ENCODE measurements at places on chromosomes 7 and 10.

DNA sequence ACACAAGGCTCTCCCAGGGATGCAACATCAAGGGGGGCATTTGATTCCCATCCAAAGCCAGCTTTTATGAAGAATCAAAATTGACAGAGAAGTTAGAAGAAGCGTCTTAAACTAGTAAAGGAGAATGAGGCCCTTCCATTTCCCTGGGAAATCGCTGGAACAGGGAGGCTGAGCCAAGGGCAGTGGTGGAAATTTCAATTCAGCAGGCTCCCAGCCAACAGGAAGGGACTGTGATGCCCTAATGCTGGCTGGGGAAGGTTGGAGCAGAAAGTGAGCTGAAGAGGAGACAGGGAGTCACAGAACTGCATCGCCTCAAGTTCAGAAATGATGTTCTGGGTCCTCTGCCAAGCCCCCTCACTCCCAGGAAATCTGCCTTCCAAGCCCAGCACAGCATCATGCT lies 517.3 kb downstream of the GRID1 start:
- no peak for DNase-seq

DNA sequence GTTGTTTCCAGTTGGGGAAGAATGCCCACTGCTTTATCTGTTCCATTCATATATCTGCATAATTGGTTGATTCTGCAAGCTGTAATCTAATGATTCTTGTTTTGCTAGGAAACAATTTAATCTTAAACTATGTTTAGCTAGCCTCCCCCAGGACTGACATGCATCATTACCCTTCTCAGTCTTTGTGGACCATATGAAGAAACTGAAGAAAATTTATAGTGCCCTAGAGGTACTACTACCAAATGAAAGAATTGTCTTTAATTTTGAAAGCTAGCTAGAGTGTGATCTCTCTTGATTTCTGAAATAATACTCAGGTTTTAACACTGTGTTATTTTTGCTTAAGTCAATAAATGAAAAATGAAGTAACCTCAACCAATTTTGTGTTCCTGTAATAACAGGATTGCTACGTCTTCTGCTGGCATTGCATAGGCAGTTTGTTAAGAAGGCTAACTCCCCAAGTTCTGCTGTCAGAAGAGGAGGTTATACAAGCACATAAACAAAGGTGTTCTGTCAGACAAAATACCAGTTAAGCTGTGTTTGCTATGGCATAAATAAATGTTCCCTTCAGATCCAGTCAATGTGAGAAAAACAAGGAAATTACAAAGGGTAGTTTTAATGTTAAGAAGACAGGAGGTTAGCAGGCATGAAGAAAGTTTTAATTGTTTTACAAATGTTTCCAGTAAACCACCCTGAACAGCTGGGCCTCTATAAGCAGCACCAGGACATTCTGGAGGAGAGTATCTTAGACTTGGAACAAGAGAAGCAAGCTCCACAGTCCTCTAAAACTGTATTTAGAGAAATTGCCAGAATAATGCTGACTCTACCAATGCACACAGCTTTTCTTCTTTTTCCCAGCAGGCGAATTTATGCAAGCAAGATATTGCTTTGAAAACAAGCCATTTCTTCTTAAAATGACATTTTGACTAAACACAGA lies 90.3 kb upstream of the CTTNBP2 start:
- DNase-seq: no peak

- DNase-seq: no peak
Observed at GRCh38 chr10:129097776-129098330, 369.2 kb upstream of the MGMT start.

DNA sequence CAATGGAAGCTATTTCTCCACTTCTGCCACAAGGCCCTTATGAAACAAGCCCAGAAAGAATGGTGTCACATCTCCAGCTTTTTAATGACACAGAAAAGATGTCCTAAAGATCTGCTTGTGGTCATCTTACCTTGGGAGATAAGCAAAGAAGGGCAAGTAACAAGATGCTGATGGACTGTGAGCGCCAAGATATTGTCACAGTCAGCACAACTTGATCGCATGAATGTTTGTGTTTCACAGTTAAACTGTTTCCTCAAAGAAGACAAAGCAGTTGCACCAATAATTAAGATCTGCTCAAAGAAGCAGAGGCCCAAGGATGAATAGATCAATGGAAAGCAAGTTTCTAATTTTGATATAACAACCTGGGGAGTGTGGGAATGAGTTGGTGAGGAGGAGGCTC lies 15.9 kb downstream of the ICA1 start:
- DNase-seq: no peak

DNA sequence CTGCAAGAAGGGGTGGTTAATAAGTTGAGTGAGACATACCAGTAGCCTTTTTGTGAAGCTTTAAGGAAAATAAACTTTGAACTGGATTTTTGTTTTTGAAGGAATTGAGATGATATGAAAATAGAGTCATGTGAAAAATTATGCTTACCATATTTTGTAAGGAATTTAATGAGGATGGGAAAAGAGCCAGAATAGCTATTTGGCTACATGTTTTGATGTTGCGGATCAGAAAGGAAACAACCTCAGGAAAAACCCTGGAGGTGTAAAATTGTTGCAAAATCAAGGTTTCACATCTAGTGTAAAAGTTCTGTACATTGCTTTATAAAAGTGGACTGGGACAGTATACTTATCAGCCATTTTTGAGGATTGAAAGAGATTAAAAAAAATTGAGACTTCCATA lies 15.0 kb downstream of the TBC1D12 start:
- no peak for DNase-seq

DNA sequence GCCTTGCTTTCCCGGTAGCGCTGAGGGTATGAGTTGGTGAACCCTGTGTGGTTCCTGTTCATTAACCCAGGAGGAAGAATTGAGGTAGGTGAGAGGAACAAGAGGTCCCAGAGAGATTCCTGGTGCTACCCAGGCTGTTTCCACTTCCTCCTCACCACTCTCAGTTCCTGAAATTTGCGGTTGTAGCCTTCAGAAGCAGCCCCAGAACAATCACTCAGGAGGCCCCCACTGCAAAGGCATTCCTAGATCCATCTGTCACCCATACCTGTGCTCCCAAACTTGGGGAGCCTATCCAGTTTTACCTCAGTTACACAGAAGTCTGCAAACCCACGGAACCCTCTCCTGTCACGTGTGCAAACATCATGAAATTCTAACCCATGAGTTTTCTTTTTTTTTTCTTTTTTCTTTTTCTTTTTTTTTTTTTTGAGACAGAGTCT lies 9.0 kb upstream of the PIP4K2A start:
- no peak for DNase-seq

DNA sequence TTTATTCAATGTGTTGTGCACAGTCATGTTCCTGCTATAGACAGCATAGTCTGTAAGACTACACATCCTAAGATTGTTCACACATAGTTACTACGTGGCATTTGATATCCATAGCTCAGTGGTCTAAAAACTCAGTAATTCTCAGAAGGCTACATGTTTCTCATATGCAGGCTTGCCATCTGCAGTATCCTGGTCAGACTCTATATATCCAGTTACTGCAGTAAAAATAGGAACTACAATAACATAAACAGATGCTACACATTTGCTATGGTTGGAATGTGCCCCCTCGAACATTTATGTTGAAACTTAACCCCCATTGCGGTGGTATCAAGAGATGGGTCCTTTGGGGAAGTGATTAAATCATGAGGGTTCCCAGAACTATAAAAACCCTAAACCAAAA lies 1377.8 kb upstream of the LRRTM3 start:
- DNase-seq: no peak

GRCh38 chr10:102581401-102581800 lies 62.9 kb upstream of the TRIM8 start:
- no peak for DNase-seq

GRCh38 chr10:119217991-119218490 lies 10.7 kb downstream of the GRK5 start:
- no peak for DNase-seq

DNA sequence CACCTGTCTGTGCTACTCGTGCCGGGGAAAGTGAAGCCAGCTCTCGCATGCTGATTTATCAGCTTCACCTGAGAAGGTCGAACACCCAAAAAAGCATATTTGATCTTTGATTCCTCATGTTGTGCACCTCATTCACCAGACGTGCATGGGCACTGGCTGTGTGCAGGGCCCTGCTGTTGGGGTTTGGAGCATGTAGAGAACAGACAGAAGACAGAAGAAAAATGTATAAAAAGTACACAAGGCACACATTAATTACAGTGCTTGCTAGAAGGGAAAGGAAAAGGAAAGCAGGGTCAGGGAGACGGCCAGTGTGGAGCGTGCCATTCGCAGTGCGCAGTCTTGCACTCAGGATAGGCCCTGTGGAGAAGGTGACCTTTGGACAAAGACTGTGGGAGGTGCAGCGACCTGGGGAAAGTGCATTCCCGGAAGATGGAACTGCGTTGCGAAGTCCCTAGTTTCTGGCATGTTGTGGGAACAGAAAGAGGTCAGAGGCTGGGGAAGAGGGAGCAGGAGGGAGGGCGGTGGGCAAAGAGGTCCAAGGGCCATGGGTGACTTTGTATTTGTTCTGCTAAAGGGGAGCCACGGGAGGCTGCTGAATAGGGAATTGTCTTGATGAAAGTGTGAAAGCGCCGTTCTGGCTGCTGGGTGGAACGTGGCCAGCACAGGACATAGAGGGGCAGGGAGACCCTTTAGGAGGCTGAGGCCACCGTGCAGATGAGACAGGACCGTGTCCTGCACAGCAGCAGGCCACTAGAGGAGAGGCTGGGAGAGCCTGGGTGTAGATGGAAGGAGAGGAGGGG lies 232.8 kb downstream of the GLRX3 start:
- no peak for DNase-seq

- DNase-seq: no peak
Observed at GRCh38 chr10:120186506-120186905, 270.5 kb upstream of the PLPP4 start.

DNA sequence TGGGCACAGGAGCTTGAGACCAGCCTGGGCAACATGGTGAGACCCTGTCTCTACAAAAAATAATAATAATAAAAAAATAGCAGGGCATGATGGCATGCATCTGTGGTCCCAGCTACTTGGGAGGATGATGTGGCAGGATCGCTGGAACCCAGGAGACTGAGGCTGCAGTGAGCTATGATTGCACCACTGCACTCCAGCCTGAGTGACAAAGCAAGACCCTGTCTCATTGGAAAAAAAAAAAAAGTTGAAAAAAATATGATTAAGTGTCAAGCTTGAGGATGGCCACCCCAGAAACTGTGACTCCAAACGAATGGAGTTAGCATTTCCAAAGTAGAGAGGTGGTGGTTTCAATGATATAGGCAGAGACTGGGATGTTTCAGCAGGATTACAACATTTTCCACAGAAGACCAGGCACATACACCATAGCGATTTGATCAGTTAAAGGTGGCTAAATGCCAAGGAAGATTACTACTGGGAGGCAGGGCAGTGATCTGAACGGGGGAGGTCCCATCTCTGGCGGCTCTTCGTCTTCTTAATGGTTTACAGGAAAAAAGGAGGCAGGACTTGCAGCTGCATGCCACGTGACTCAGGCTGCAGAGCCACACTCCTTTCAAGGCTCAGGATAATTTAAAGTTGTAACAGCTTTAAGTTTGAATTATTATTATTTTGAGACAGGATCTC lies 250.6 kb upstream of the GALNT17 start:
- no peak for DNase-seq

Data from stimulated activated CD4-positive, alpha-beta T cell treated with anti-CD3 and anti-CD28 coated beads, Interleukin-1b, Interleukin-23, amount 100 ng/mL, for 48 hours (primary cell).